Activated CD4-positive, alpha-beta T cell treated with anti-CD3 and anti-CD28 coated beads, Interleukin-2, amount 10 ng/mL, durations not matched to agents 7 days and 5 days (primary cell): ENCODE measurements at places on chromosomes 4 and X. TPM values are rescaled to one million over a fixed set of nuclear protein-coding genes. Genes with fewer than 3 reads are reported as not detected.

GRCh38 chrX:153988493-153988892 is 15.9 kb downstream of the TMEM187 start:
- H3K27ac ChIP-seq = peak overlapping the region; percentile 54
- H3K27me3 ChIP-seq = no peaks in the 10 kb centered on the region
- peaks cover 46% of the 10 kb centered on the region for H3K4me1 ChIP-seq
- DNase-seq = no peak

DNA sequence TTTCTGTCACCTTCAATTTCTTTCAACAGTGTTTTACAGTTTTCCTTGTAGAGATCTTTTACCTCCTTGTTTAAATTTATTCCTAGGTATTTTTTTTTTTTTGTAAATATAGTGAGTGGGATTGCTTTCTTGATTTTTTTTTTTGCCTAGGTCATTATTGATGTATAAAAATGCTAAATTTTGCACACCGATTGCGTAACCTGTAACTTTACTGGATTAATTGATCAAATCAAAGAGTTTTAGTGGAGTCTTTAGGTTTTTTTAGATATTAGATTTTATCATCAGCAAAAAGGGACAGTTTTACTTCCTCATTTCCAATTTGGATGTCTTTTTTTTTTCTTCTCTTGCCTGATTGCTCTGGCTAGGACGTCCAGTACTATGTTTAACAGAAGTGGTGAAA is 40.9 kb downstream of the TEX13A start:
- no peaks in the 10 kb centered on the region for H3K4me1 ChIP-seq
- H3K4me3 ChIP-seq = no peak overlapping the region
- DNase-seq = no peak
- H3K27ac ChIP-seq = no peak overlapping the region
- H3K36me3 ChIP-seq = no peaks in the 10 kb centered on the region

- peaks cover 34% of the 10 kb centered on the region for H3K4me1 ChIP-seq
- H3K27ac ChIP-seq = no peak overlapping the region
- no peaks in the 10 kb centered on the region for H3K36me3 ChIP-seq
- H3K4me3 ChIP-seq = no peak overlapping the region
- H3K27me3 ChIP-seq = no peaks in the 10 kb centered on the region
Measured at GRCh38 chrX:40205471-40205870, 107.7 kb upstream of the BCOR start.

DNA sequence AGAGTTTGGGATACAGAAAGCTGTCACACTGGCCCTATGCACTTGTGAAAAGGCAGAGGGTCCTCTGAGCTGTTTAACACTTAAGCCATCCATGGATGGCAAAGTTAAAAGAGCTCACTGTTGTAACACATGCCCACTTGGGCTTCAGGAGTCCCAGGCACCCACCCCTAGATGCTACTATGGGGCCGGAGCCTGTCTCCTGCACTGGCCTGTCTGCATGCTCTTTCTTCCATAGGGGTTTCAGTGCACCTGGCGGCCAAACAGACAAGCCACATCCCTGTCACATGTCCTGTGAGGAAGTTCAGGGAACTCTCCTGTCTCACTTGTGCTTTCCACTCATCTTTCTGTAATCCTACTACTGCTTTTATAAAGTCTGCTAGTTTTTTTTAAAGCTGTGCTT is 2586.0 kb downstream of the PCDH7 start:
- no peaks in the 10 kb centered on the region for H3K27me3 ChIP-seq
- no peaks in the 10 kb centered on the region for H3K4me1 ChIP-seq

DNA sequence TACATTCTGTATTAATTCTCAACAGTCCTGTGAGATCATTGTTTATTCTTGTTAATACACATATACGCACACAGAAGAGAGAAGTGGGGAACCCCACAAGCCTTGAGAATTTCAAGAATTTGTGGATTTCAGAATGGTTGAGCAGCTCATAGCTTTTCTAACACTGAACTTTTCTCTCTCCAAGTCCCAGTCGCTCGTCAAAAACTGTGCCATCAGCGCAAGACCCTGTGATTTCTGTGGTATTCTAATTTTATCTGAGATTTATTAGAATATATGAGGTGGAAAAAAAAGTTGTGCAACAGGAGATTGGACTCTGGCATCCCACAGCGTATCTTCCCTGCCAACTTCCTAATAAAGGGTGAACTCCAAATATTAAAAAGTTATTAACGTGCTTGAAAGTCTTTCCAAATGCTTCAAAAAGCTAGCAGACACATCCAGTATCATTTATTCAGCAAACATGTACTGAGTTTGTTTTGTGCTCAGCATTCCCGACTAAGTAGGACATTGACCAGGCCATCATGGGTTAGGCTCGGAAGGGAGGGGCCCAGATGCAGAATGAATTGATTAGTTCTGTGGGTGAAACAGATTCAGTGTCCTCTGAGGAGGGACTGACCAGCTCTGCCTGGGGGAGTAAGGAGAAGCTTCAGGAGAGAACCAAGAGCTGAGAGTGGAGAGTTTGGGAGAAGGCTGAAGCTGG is 165.6 kb downstream of the CBR4 start:
- no peaks in the 10 kb centered on the region for H3K36me3 ChIP-seq
- H3K4me1 ChIP-seq = peaks cover 41% of the 10 kb centered on the region
- peaks cover 16% of the 10 kb centered on the region for H3K27me3 ChIP-seq
- no peak overlapping the region for H3K27ac ChIP-seq

GRCh38 chr4:88159229-88159725 is 838 bp upstream of the ABCG2 start:
- peaks cover 19% of the 10 kb centered on the region for H3K27me3 ChIP-seq
- no peak for DNase-seq
- peaks cover 14% of the 10 kb centered on the region for H3K4me1 ChIP-seq
- H3K36me3 ChIP-seq = no peaks in the 10 kb centered on the region

Gene TMEM131L
- total RNA-seq = 49.3 TPM

DNA sequence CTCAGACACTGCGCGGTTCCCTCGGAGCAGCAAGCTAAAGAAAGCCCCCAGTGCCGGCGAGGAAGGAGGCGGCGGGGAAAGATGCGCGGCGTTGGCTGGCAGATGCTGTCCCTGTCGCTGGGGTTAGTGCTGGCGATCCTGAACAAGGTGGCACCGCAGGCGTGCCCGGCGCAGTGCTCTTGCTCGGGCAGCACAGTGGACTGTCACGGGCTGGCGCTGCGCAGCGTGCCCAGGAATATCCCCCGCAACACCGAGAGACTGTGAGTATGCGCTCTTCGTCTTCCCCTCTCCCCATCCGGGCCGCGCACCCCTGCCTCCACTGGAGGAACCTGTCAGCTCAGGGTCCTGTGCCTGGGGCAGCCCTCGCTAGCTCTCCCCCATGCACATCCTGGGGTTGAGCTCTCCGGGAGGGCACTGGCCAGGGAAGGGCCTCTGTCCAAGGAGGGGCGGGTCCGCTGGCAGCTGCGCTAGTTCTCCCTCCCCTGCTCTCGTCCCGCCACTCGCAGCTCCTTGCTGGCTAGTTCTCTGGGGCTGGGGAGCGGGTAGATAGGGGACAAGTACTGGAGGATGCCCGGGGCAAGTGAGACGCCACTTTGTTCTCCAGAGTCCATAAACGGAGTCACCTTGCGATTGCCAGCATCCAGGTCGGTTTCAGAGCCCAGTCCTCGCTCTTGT is 2.2 kb downstream of the SLIT2 start:
- no peak for DNase-seq
- H3K36me3 ChIP-seq = no peaks in the 10 kb centered on the region
- H3K27ac ChIP-seq = no peak overlapping the region
- peaks cover 53% of the 10 kb centered on the region for H3K27me3 ChIP-seq
- H3K4me1 ChIP-seq = peaks cover 8% of the 10 kb centered on the region

GRCh38 chr4:148443512-148444295 is 1.5 kb upstream of the NR3C2 start:
- no peaks in the 10 kb centered on the region for H3K36me3 ChIP-seq
- H3K27me3 ChIP-seq = peaks cover 36% of the 10 kb centered on the region
- H3K4me3 ChIP-seq = peak overlapping the region; percentile 99
- H3K4me1 ChIP-seq = peaks cover 23% of the 10 kb centered on the region
- peak; percentile 14 for DNase-seq

DNA sequence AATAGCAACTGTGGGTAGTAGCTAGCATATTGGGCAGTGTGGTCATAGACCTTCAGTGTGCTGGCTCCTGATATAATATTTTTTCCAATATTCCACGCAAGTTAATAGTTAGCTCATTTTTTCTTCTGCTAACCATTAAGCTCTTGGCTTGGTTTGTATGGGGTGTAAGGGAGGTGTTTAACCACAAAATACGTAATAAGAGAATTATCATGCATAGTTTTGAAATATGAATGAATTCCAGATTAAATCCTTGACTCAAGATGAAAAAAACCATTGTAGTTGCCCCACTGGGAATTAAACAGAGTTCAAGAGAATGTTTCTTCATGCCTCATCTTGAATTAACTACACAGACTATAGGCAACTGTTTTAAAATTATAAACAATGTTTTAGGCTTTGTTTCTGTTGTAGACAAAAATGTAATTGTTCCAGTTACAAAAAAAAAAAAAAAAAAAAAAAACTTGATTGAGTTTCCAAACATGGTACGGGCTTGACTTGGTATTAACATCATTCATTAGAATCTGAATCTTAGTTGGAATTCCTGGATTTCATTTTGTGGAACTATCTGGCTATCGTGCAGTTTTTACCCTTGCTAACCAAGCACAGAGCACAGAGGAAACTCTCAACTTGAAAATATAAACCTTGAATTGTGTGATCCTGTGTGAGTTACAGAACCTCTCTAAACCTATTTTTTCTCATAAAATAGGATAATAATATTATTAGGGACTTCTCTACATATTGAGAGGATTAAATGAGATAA is 28.4 kb downstream of the CXCL1 start:
- no peak for DNase-seq
- no peaks in the 10 kb centered on the region for H3K27me3 ChIP-seq
- no peak overlapping the region for H3K4me3 ChIP-seq
- H3K4me1 ChIP-seq = no peaks in the 10 kb centered on the region
- no peaks in the 10 kb centered on the region for H3K36me3 ChIP-seq
- H3K27ac ChIP-seq = no peak overlapping the region

Gene PTPN13
- total RNA-seq = 2.0 TPM

Gene POU3F4
- total RNA-seq = not detected

Gene MAGEB10
- not detected for total RNA-seq

DNA sequence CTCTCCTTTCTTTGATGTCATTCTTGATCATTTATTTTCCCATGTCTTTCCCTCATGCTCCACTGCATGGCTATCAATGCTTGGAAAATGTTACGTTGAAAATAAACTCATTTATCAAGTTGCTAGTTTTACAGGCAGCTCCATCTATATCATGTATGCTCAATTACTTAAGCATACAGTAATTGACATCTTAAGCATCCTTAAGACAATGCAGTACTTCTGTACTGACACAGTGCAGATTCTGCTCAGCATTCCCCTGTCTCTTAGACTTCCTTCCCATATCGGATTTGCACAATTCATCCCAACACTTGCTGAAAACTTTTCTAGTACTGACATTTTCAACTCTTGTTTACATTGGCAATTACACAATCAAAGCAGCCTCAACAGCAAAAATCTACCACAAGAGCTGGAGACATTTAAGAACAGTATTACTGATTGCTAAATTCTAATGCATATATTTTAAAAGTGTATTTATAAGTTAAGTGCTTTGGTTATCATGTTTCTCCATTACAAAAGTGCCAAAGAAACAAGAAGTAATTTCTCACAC is 165.6 kb downstream of the ATP10D start:
- H3K4me3 ChIP-seq = no peak overlapping the region
- H3K27me3 ChIP-seq = peaks cover 4% of the 10 kb centered on the region
- no peaks in the 10 kb centered on the region for H3K4me1 ChIP-seq
- DNase-seq = no peak

Gene FAM47A
- total RNA-seq = not detected

DNA sequence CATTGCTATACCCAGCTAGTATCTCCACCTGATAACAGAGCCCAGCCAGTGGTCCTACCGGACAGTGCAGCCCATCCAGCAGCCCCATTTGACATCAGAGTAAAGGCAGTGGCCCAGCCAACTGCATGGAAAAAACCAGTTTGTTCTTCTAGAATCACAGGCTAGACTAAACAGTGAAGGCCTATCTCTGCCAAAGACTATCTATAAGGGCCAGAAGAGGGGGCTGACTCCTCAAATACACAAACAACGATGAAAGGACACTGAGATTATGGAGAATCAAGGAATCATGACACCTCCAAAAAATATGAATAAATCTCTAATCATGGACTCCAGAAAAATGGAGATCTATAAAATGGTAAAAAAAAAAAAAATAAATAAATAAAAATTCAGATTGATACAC is 546.4 kb upstream of the HTR2C start:
- DNase-seq = no peak
- H3K4me3 ChIP-seq = no peak overlapping the region
- H3K27ac ChIP-seq = no peak overlapping the region
- H3K27me3 ChIP-seq = no peaks in the 10 kb centered on the region
- H3K4me1 ChIP-seq = no peaks in the 10 kb centered on the region

DNA sequence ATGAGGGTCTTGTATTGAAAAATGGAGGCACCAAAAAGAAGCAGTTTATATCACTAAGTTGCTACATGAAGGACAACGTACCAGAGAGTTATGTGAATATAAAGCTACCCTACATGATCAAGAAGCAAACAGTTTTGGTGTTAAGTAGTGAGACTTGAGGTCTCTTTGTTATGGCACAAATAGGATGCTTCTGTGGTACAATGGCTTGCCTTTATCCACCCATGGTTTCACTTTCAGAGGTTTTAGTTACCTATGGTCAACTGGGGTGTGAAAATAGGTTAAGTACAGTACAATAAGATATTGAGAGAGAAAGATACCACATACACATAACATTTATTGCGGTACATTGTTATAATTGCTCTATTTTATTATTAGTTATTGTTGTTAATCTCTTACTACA is 229.2 kb upstream of the SLIT2 start:
- H3K4me1 ChIP-seq = no peaks in the 10 kb centered on the region
- DNase-seq = no peak

DNA sequence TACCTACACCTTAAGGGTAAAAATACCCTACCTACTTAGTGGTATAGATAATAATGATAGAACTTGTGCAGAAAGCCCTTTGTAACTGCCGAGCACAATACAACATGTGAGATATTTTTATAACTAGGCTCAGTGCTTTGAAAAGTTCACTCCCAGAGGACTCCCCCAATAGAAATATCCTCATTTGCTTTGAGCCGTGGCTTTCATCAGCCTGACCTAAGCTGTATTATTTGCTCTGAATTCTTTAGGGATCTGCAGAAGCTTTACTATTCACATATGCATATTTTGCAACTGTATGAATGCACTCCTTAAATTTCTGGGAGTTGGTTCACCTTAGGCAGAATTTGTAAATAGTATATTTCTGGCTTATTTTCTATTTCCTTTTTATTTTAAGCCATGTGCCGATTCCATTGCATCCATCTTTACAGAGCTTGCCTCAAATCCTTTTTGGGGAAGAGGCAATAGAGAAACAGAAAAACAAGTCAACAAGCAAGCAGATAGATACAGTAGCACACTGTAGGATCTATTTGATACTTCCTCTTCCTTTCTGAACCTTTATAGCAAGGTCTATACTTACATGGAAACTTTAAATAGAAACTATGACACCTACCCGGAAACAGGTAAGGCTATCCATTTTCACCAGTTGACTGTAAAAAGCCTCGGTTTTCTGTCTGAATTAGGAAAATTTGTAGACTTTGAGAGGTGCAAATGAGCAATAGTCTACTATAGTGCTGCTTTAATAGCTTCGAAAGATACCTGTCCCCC is 242.5 kb upstream of the VCX3A start:
- H3K36me3 ChIP-seq = no peaks in the 10 kb centered on the region
- no peaks in the 10 kb centered on the region for H3K4me1 ChIP-seq
- no peak overlapping the region for H3K4me3 ChIP-seq
- DNase-seq = no peak
- no peaks in the 10 kb centered on the region for H3K27me3 ChIP-seq
